ENCODE measurements at places on chromosomes 3 and 15. TPM values are rescaled to one million over a fixed set of nuclear protein-coding genes. Genes with fewer than 3 reads are reported as not detected.

DNA sequence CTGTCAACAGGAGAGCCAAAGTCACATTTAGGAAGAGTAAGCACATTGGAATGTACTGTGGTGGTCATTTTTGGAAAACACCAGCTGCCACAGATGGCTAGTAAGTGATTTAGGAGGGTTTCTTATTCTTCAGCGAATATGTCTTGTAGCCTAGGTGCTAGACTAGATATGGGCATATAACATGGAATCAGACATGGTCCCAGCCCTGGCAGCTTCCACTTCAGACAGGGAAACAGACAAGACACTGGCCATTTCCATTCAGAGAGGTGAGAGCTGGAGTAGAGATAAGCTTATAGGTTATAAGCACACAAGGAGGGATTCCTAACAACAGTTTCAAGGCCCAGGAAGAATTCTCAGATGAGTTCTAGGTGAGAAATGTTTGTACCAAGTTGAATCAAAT is 28.2 kb upstream of the BFSP2 start:
- DNase-seq, result no peak

GRCh38 chr15:48331796-48332641 is 790 bp downstream of the DUT start:
- DNase-seq, result peak; percentile 82

DNA sequence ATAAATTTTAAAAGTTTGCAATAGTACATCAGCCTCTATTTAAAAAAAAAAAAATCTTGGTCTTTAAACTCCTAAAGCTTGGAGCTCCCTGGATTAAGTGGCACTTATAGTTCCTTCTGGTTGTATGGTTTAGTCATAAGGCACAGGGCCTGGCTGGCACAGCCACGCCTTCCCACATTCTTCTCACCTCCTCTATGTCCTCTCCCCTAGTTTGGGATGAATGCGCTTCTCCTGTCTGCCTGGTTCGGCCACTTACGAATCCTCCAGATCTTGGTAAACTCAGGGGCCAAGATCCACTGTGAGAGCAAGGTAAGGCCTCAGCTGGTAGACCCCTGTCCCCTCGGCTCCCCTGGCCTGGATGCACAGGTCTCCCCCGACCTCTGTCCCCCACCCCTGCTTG is 10.0 kb downstream of the ANKDD1A start:
- no peak for DNase-seq

The MEGF11 gene
- total RNA-seq, result not detected

The EHHADH gene
- 31.0 TPM for total RNA-seq

- DNase-seq, result no peak
Measured at GRCh38 chr15:72919936-72920465, 132.3 kb upstream of the NEO1 start.

- DNase-seq, result no peak
Measured at GRCh38 chr3:128226795-128227395, 73.6 kb downstream of the EEFSEC start.

The LMAN1L gene
- 23.1 TPM for total RNA-seq

The BCHE gene
- 2.1 TPM for total RNA-seq

Data from heart right ventricle (tissue), 16 donors.